ENCODE measurements at places on chromosomes 4 and X. TPM values are rescaled to one million over a fixed set of nuclear protein-coding genes. Genes with fewer than 3 reads are reported as not detected.

Gene PTCHD1
- total RNA-seq: 0.05 TPM

Gene TCEAL4
- 96.4 TPM for total RNA-seq

Gene EFHC2
- total RNA-seq: not detected

Gene TMPRSS11E
- total RNA-seq: not detected

Gene MEPE
- total RNA-seq: not detected
